ENCODE measurements at places on chromosomes 5 and 9.
A peak's percentile ranks its signal among the peaks of the same experiment; 100 is the strongest.

DNA sequence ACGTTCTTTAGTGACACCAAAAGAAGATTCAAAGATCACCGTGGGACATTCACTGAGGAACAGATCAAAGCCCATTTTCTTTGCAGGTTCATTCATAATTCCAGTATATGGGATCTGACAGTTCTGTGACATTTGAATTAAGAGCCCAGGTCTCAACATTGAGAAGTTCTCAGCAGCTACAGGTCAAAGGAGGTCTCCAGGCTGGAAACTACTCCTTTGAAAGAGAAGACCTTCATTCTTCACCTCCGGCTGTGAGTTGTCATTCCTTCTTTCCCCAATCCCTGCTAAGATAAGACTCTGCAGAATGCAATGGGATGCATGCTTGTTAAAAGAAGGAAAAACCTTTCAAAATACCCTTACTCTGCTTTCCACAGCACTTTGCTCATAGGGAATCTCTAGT is 79.0 kb downstream of the COL23A1 start:
- DNase-seq = no peak
- H3K4me3 ChIP-seq = no peak overlapping the region
- no peaks in the 10 kb centered on the region for H3K36me3 ChIP-seq
- H3K27me3 ChIP-seq = peaks cover 38% of the 10 kb centered on the region
- no peaks in the 10 kb centered on the region for H3K4me1 ChIP-seq

DNA sequence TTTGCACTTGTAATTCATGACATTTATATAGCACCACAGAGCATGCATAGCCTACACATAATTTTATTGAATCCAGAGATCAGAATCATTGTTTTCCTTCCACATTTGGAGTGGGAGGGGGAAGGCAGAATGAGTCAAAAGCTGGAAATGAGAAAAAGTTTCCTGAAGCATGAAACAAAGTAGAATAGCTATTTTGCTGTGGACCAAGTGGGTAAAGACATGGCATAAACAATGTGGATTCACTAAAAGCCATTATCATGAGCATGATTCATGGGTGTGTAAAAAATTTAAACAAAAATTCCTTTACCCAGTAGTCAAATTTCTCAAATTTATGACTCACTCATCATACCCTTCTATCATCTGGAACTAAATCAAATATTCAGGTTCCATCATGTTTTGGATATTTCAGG is 97.9 kb downstream of the YIPF5 start:
- no peak overlapping the region for H3K27ac ChIP-seq
- no peak overlapping the region for H3K4me3 ChIP-seq
- DNase-seq = no peak
- H3K27me3 ChIP-seq = no peaks in the 10 kb centered on the region

DNA sequence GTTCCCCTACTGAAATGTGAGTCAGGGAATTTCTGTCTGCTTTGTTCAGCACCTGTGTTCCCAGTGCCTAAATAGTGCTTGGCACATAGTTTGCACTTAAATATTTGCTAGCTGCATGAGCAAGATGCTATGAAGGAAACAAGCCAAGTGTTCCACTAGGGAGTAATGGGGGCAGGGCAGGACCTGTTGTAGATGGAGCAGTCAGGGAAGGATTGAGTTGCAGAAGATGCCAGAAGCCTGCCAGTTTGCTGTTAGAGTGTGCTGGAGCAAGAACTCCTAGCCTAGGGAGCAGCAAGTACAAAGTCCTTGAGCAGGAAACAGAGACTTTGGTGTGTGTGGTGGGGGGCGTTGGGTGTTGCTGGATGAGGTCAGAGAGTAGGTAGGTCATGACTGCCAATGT is 87.5 kb downstream of the DAB2IP start:
- DNase-seq = peak; percentile 62
- H3K27ac ChIP-seq = peak overlapping the region; percentile 75
- H3K4me1 ChIP-seq = peaks cover 71% of the 10 kb centered on the region
- H3K27me3 ChIP-seq = no peaks in the 10 kb centered on the region
- peak overlapping the region; percentile 83 for H3K4me3 ChIP-seq
- H3K36me3 ChIP-seq = no peaks in the 10 kb centered on the region

DNA sequence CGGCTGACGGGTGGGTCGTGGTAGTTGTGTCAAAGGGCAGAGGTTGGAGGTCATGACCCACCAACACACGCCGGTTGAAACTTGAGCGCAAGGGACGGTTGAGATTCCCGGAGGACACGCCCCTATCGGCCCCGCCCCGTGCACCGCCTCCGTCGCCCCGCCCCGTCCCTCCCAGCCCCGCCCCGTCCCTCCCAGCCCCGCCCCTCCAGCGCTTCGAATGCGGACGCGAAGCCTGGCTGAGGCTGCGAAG is 226 bp upstream of the RANBP17 start:
- H3K4me3 ChIP-seq = no peak overlapping the region
- no peaks in the 10 kb centered on the region for H3K4me1 ChIP-seq
- no peaks in the 10 kb centered on the region for H3K36me3 ChIP-seq
- no peak for DNase-seq
- H3K27ac ChIP-seq = no peak overlapping the region
- no peaks in the 10 kb centered on the region for H3K27me3 ChIP-seq

DNA sequence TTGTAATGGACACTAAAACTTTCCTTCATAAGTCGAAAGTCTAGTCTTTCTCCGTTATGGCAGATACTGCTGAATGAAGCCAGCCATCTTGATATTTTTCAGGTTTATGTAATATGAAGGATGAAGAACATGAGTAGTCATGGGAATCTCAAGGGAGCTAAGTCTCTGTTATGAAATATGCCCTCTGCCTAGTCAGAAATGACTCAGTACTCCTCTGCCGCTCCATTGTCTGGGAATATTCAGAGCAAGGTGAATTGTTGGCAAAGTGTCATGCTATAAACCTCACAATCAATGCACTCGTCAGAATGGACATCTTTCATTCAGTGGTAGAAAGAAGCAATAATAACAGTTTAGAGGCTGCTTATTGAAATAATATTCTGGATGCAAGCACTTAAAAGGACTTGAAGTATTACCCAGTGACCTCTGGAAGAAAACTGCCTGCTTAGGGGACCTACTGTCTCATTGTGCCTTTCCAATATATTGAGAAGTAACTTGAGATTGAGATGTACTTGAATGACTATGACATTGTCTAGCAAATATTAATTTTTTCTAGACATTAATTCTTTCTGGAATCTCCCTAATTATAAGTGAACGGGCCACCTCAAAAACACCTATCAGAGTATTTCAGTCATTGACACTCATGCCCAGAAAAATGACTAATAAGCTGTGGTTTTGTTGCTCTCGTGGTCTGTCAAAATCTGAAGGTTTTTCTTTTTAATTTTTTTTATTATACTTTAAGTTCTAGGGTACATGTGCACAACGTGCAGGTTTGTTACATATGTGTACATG is 1011.5 kb upstream of the ACO1 start:
- no peaks in the 10 kb centered on the region for H3K4me1 ChIP-seq
- no peak overlapping the region for H3K4me3 ChIP-seq
- no peaks in the 10 kb centered on the region for H3K27me3 ChIP-seq
- no peaks in the 10 kb centered on the region for H3K36me3 ChIP-seq
- no peak overlapping the region for H3K27ac ChIP-seq
- DNase-seq = no peak

- DNase-seq = no peak
- H3K4me3 ChIP-seq = no peak overlapping the region
- no peaks in the 10 kb centered on the region for H3K36me3 ChIP-seq
- H3K4me1 ChIP-seq = peaks cover 35% of the 10 kb centered on the region
- no peak overlapping the region for H3K27ac ChIP-seq
These were observed 2.6 kb upstream of the EGFL7 start for GRCh38 chr9:136659861-136660784.

DNA sequence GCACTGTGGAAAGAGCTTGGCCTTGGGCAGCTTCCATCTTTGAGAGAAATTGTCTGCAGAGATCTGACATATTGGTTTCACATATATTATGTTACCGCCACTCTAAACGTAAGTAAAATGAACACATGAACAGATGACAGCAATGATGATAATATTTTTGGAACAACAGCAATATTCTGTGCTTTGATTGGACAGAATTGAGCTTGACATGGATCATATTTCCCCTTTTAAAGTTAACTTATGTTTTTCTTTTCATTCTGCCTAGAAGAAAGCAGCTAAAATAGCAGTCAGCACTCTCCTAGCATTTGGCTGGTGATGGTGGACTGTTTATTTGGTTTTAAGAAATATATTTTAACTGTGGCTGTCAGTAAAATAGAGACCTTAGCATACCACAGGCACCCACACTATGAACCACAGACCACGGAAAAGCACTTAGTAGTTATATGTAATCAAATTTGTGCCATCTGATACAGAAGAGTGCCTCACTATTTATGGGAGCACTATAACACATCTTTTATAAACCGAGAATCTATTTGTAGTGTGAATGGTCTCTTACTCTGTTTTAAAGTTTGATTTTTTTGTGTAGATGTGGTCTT is 1.8 kb upstream of the CFAP95 start:
- no peaks in the 10 kb centered on the region for H3K4me1 ChIP-seq
- H3K27me3 ChIP-seq = no peaks in the 10 kb centered on the region
- no peak overlapping the region for H3K27ac ChIP-seq
- H3K4me3 ChIP-seq = no peak overlapping the region
- no peaks in the 10 kb centered on the region for H3K36me3 ChIP-seq
- no peak for DNase-seq

- H3K4me3 ChIP-seq = no peak overlapping the region
- no peaks in the 10 kb centered on the region for H3K4me1 ChIP-seq
These were observed 88.9 kb downstream of the CYFIP2 start for GRCh38 chr5:157354800-157355199.

GRCh38 chr5:80920333-80920732 is 39.8 kb upstream of the RASGRF2 start:
- H3K36me3 ChIP-seq = no peaks in the 10 kb centered on the region
- no peak for DNase-seq
- no peaks in the 10 kb centered on the region for H3K27me3 ChIP-seq
- H3K4me1 ChIP-seq = no peaks in the 10 kb centered on the region
- no peak overlapping the region for H3K4me3 ChIP-seq

DNA sequence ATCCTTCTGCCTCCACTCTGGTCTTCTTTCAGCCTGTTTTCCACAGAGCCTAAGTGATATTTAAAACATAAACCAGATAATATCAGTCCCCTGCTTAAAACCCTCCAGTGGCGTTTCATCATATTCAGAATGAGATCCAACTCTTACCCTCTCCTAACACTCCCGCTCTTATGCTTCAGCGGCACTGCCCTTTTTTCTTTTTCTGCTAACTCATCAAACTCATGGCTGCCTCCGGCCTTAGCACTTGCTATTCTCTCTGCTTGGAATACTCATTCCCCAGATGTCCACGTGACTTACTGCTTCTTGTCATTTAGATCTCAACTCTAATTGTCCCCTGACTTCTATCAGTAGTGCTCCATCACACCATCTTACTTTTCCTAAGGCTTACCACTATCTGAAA is 73.6 kb downstream of the PIP5K1B start:
- H3K4me1 ChIP-seq = peaks cover 46% of the 10 kb centered on the region
- no peak overlapping the region for H3K4me3 ChIP-seq
- peak overlapping the region; percentile 95 for H3K27ac ChIP-seq
- peaks cover 3% of the 10 kb centered on the region for H3K36me3 ChIP-seq
- no peak for DNase-seq

DNA sequence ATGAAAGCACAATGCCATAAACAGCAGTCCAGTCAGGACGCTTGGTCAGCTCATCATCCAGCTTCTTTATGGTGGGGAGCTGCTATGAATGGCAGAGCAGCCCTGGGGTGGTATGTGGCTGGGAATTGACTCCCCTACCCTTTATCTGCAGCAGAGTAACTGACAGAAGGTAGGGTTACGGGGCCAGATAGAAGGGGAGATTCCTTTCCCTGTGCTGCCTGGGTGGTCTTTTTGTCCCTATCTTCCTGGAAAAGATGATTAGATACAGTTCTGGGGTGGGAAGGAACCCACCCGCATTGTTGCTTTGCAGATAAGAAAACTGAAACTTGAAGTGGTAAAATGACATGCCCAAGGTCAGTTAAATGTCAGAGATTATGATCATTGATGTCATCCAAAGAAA is 405.5 kb downstream of the ARHGEF28 start:
- DNase-seq = no peak
- peaks cover 6% of the 10 kb centered on the region for H3K4me1 ChIP-seq
- no peaks in the 10 kb centered on the region for H3K36me3 ChIP-seq

DNA sequence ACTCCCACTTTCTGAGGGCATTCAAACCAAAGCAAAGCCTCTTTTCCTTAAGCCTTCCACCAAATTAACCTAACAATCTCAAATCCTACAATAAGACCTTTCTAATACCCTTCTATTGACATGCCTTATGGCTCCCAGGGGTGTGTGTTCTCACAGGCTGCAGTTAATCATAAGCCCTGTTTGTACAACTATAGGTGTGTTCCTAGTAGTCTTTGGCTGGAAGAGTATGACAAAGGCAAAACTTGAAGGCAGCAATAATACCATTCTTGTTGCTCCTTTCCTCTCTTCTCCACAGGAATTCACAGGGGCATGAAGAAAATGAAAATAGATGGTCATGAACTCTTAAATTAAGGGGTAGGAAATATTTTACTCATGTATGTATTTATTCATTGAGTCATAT is 10.9 kb upstream of the FBXO38 start:
- H3K27ac ChIP-seq = no peak overlapping the region
- no peak for DNase-seq
- no peak overlapping the region for H3K4me3 ChIP-seq
- no peaks in the 10 kb centered on the region for H3K36me3 ChIP-seq

- H3K4me1 ChIP-seq = no peaks in the 10 kb centered on the region
- no peak for DNase-seq
- no peaks in the 10 kb centered on the region for H3K36me3 ChIP-seq
- no peak overlapping the region for H3K4me3 ChIP-seq
- H3K27ac ChIP-seq = no peak overlapping the region
These were observed 276.9 kb downstream of the EFNA5 start for GRCh38 chr5:107393851-107394250.

- H3K4me1 ChIP-seq = peaks cover 12% of the 10 kb centered on the region
- no peak for DNase-seq
- H3K27ac ChIP-seq = no peak overlapping the region
- peaks cover 8% of the 10 kb centered on the region for H3K36me3 ChIP-seq
- no peak overlapping the region for H3K4me3 ChIP-seq
These were observed 5.7 kb downstream of the WDR41 start for GRCh38 chr5:77486344-77486962.

- peaks cover 54% of the 10 kb centered on the region for H3K4me1 ChIP-seq
- DNase-seq = no peak
- no peaks in the 10 kb centered on the region for H3K36me3 ChIP-seq
These were observed 387.8 kb downstream of the GADD45G start for GRCh38 chr9:89992326-89993198.

- peaks cover 53% of the 10 kb centered on the region for H3K4me1 ChIP-seq
- peak overlapping the region; percentile 56 for H3K27ac ChIP-seq
- DNase-seq = no peak
- H3K4me3 ChIP-seq = no peak overlapping the region
These were observed 93.7 kb upstream of the IL6ST start for GRCh38 chr5:56088431-56088949.

DNA sequence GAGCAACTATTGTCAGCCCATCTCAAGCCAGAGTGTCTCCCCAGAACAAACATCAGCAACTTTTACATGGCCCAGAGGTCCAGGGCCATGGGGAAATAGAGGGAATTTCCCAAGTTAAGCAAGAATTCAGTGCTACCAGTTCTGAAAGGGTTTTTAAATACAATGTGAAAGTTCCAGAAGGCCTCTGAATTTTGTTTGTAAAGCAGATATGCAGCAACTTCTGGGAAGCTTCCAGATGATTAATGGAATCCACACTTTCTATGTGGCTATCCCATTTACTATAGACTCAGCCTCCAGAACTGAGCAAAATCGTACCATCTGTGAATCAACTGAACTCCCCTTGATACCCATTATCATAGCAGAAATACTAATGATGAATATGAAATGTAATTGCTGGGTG is 93.8 kb downstream of the FEM1C start:
- DNase-seq = no peak
- H3K4me1 ChIP-seq = no peaks in the 10 kb centered on the region
- H3K27me3 ChIP-seq = no peaks in the 10 kb centered on the region
- no peak overlapping the region for H3K4me3 ChIP-seq

- no peak overlapping the region for H3K27ac ChIP-seq
- no peaks in the 10 kb centered on the region for H3K36me3 ChIP-seq
- no peaks in the 10 kb centered on the region for H3K27me3 ChIP-seq
- H3K4me3 ChIP-seq = no peak overlapping the region
- no peak for DNase-seq
These were observed 90.4 kb upstream of the KLF9 start for GRCh38 chr9:70504834-70505233.

All from HepG2 (cell line).